ENCODE measurements at places on chromosomes 5 and 9.

- DNase-seq: no peak
Measured at GRCh38 chr9:19782005-19782404, 6.8 kb downstream of the SLC24A2 start.

DNA sequence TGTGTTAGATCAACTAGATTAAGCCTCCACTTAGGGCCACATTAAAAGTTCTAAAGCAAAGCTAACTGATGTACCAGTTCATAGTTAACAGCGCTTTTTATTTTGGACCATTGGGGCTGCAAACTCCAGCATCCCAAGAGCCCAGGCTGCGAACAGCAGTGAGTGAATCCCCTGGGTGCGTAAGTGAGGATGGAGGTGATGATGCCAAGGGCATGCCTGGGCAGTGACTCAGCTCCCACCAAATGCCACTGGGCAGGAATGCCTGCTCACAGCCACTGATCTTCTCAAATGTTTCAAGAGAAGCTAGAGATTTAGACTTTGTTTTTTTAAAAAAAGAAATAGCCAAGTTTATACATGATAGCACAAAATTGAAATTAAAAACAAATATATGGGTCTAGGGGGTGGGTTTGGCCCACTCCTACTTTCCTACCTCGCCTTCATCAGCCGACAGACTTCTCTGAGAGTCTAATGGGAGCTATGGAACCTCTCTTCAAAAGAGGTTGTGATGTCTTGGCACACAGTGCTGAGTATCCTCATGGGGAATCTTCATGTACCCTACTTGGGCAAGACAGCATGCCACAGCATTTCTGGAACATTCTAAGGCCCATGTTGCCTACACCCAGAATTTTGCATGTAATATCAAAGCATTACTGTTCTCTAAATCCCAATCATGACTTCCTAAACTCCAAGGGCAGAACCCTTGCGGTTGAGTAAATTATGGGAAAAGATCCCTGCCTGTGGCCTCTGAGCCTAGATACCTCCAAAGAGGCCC, 398.1 kb downstream of the EBF1 start:
- DNase-seq: no peak

GRCh38 chr5:23352446-23352845, 155.0 kb upstream of the PRDM9 start:
- DNase-seq: no peak

GRCh38 chr9:30575218-30575617, 1809.2 kb upstream of the ACO1 start:
- no peak for DNase-seq

GRCh38 chr5:122846051-122846550, 688 bp downstream of the SNX24 start:
- no peak for DNase-seq

- DNase-seq: no peak
Measured at GRCh38 chr5:32096891-32097595, 77.1 kb downstream of the GOLPH3 start.

DNA sequence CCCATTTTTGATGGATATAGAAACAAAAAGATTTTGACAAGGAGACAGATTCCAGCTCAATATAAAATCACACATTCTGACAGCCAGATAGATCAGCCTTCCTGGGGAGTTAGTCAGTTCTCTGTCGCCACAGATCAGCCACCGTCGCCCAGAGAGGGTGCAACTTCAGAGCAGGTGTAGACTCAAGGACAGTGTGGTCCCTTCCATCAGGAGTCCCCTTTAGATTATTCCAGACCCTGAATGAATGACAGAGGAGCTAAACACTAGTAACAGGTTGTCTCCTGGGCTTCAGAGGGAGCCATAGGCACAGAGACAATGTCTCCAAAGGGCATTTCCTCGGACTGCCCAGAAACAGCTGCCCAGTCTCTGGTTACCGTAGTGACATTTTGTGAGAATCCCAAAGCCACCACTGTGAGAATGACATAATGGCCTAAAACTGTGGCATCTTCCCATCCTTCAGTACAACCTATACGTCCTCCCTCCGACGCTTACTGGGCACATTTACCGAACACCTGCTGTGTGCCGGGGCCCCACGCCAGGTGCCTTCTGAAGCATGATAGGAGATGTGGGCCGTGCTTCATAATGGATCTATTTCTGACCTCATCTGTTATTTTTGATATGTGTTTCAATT, 47.4 kb upstream of the SLC2A8 start:
- no peak for DNase-seq
